Stimulated activated CD8-positive, alpha-beta memory T cell treated with anti-CD3 and anti-CD28 coated beads, Interleukin-7, amount 100 ng/mL, for 4 hours (primary cell): ENCODE measurements at places on chromosomes 4 and X.

GRCh38 chr4:120682981-120683380 is 239.5 kb downstream of the PRDM5 start:
- DNase-seq, result no peak

DNA sequence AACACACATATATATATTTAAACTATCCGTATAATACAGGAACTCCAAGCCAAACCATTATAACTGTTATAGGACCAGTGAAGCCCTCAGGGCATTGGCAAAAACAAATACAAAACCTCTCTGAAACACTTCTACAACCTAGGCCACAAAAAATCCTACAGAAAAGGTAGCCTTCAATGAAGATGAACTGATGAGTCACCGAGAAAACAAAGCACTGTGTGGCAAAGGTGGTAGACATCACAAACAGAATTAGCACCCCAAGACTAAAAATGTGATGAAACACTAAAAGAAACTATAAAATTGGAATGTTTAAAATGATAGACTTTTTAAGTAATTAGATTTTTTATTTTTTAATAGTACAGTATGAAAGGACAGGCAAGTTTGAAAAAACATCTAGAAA is 5.5 kb upstream of the HSPA4L start:
- DNase-seq, result no peak

DNA sequence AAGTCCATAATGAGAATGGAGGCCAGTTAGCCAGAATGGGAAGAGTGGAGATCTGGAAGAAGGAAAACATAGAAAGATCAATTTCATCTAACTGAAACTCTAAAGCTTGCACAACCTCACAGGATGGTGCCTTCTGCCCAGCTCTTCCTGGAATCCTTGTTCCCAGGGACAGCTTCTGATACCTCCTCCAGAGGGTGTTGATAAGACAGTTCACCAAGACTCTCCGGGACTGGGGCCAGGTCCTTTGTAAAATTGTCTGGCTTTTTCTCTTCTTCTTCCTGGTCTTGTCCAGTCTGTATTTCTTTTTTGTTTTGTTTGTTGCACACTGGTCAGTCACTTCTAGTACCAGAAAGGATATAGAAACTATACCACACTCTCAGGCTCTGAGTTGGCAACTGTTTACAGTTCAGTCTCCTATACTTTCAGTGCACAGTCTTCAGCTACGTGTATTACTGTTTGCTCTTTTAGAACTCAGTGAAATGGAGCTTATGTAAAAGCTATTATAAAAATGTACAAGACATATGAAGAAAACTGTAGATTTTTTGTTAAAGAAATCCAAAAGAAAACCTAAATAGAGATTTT is 142.8 kb upstream of the RPL34 start:
- DNase-seq, result no peak

DNA sequence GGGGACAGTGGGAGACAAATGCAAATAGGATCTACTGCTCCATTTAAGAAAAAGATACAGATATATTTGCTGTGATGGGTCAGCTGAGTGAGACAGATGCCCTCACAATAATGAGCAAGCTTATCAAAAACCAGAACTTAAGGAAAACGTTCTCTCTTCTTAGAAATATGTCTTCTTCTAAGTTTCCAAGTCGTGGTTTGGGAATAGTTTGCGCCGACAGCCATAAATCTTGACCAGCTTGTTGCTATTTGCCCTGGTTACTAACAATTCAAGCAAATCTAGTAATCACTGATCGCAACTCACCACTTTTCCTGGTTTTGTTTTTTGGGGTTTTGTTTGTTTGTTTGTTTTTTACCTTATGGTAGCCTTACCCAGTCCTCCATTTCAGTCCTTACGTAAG is 67.6 kb upstream of the GUCY1A1 start:
- no peak for DNase-seq

DNA sequence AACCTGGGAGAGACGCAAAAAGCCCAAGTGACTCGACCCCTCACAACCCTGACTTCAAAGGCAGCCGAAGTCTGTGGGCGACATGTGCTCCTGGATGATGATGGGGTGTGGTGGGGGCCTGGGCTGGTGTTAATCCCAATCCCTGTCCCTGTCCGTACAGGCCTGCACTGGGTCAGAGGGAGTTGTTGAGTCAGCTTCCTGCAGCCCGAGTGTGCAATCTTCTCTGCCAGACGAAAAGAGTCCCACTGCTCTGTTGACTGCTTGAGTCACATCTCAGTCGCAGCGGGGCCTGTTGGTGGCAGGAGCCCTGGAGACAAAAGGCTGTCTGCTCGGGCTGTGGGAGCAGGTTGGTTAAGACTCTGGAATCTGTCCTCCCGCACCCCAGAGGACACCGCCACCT is 10.3 kb downstream of the FAM3A start:
- no peak for DNase-seq
